ENCODE measurements at places on chromosomes 16 and 17.
A peak's percentile ranks its signal among the peaks of the same experiment; 100 is the strongest.

GRCh38 chr16:66970775-66971720 is 10.0 kb downstream of the CES3 start:
- no peak for DNase-seq

- DNase-seq: peak; percentile 64
Measured at GRCh38 chr16:14522671-14523070, 107.4 kb downstream of the PARN start.

- DNase-seq: no peak
Measured at GRCh38 chr16:3479654-3480216, 15.6 kb downstream of the C16orf90 start.

- DNase-seq: no peak
Measured at GRCh38 chr17:185445-186138, 4.1 kb upstream of the DOC2B start.

- DNase-seq: peak; percentile 27
Measured at GRCh38 chr16:11112723-11113348, 143.2 kb downstream of the SOCS1 start.

- DNase-seq: no peak
Measured at GRCh38 chr17:21688293-21688949, 3.9 kb upstream of the KCNJ18 start.

- DNase-seq: no peak
Measured at GRCh38 chr16:19722981-19723380, 4.9 kb downstream of the IQCK start.

DNA sequence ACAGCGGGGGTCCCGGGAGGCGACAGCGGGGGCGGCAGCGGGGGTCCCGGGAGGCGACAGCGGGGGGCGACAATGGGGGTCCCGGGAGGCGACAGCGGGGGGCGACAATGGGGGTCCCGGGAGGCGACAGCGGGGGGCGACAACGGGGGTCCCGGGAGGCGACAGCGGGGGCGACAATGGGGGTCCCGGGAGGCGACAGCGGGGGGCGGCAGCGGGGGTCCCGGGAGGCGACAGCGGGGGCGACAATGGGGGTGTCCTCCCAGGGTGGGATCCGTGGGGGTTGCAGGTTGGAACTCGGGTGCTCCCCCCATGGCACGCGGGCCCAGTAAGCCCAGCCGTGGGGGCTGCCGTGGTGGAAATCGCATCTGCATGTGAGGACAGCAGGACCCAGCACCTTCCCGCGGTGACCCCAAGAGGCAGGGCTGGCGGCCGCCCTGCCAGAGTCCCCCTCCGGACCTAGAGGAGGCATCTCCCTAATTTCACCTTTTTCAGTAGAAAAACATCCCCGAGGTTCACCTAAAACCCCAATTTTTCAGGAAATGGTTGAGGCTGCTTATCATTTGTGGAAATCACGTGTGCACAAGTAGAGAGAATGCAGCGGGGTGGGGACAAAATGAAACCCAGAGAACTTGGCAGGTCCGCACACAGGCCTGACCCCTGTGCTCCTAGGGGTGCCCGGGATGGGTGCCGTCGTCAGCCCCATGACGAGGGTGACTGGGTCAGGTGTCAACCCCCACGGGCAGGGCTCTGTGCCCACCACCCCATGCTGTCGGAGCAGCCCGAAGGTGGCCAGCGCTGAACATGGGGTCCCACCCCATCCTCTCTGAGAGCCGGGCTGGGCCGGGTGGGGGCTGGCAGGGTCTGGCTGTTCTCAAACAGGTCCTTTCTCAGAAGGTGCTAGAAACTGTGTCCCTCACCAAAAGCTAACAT is 10.5 kb upstream of the METRNL start:
- DNase-seq: no peak

DNA sequence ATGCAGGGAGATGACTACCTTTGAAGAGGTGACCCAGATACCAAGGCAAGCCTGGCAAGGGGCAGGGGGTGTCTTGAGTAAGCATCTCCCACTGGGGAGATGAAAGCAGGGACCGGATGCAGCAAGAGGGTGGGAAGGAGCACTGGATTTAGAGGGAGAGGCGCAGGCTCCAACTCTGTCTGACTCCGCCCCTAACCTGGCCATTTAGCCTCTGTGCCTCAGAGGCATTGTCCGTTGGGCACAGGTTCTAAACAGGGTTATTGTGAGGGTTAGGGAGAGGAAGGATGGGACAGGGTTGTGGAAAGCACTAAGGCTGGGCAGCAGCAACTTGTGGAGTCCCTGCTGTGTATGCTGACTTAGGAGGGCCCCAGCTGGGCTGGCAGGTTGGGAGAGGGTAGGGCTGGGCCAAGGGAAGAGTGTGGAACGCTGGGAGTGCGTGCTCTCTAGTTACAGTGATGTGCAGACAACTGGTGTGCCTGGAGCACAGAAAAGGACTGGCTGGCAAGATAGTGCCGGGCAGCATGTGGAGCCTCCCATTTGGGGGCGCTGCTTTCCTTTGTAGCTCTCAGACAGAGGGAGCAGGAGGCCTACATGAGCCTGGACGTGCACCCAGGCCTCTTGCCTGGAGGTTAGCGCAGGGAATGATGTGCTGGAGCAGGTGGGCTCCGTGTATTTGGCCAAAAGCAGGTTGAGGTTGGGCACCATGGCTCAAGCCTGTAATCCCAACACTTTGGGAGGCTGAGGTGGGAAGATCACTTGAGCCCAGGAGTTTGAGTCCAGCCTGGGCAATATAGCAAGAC is 26.2 kb downstream of the TBX2 start:
- peak; percentile 50 for DNase-seq

DNA sequence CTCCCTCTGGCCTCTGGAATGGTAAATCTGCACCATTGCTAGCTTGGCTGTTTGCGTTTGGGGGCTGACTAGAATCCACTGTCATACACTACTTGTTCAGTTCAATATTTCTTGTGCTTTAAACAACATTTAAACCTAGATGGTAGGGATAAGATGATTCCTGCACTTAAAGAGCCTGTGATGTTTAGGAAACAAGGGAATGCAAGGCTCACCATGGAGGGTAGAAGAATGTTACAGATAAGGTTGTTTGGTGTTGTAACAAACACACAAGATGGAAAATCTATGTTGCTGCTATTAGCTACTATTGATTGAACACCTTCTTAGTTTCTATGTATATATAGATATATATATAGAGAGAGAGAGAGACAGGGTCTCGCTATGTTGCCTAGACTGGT is 31.4 kb downstream of the YPEL2 start:
- DNase-seq: no peak

DNA sequence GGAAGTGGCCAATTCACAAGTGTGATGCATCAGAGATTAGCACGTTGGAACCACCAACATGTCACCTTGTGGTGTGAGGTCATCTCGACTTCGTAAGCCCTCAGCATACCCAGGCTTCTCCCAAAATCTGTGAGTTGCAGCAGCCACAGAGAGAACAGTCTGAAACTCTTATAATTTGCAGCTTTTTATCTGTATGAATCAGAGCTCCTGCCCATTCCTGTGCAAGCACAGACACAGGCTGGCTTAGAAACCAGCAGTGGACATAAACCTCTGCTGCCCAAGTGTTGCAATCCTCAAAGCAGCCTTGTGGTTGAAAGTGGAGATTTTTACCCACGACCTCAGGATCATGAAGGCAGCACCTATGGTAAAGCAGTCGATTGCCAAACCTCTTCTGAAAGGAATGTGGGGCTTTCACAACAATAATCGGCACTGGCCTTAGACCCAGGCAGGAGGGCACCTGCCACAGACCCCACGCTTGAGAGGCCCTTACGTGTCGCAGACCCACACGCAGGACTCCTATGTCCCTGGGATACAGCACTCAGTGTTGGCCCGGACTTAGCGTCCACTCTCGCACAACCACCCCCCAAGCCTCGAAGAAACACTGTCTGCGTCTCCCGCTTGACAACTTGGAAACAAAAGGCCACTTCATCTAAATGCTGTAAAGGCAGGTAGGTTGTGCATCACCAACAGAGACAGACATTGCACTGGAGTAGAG is 24.5 kb upstream of the OSGIN1 start:
- DNase-seq: no peak

- DNase-seq: no peak
Measured at GRCh38 chr16:86701286-86701975, 123.1 kb downstream of the FOXL1 start.

- DNase-seq: no peak
Measured at GRCh38 chr16:35398180-35398579, 1938.8 kb downstream of the TP53TG3F start.

GRCh38 chr16:55155815-55156214 is 168.2 kb upstream of the IRX6 start:
- DNase-seq: no peak

GRCh38 chr17:39617446-39618245 is 9.1 kb upstream of the PPP1R1B start:
- peak; percentile 34 for DNase-seq

DNA sequence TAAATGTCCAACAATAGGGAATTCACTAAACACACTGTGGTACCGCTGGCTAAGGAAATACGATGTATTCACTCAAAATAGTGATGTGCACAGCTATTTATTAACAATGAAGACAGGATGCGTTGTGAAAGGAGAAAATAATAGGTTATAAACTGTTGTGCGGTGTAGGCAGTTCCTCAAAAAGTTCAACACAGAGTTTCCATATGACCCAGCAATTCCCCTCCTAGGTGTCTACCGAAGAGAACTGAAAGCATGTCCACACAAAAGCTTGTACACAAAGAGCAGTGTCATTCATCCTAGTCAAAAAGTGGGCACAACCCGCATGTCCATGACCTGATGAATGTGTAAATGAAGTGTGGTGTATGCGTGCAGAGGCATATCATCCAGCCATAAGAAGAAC is 1.2 kb upstream of the CES1 start:
- no peak for DNase-seq

DNA sequence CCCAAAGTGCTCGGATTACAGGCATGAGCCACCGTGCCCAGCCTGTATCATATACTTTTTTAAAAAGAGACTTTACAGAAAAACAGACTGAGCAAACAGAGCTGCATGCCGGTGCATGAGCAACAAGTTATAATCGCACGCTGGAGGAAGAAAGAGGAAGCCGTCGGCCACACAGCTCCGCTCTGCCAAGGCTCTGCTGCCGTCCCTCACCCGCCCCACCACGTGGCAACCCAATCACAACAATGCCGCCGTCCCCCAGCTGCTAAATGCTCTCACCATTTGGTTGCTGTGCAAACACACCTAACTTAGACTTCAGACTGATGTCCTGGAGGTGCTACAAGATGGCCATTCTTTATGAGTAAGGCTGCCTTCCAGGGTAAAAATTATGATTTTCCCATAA is 83.5 kb downstream of the ADCY9 start:
- no peak for DNase-seq

DNA sequence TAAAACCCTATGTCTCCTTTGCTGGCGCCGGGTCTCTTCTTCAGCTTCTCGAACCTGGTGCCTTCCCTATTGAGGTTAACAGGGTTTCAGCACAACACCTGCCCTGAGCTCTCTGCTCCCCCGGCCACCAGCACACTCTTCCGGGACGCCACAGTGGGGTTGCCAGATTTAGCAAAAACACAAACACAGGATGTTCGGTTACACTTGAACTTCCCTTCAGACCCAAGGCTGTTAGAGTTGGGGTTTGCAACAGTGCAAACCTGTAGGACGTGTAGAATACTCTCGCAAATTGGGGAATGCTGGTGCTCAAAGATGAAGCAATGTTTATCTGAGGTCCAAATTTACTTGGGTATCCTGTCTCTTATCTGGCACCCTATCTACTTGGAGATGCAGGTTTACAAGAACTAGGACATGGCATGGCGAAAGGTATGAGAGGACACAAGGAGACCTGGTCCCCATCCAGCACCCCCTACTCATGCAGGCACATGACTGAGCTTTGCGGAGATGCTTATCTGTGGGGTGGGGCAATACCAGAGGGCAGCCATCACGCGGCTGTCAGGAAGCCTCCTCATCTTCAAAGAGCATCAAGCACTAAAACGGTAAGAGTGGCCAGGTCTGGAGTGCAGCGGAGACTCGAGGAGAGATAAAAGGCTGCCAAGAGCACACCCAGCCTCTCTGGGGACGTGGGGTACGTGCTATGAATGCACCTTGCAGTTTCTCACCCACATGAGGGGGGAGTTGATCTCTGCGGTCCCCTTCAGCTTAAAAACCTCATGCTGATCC is 52.8 kb downstream of the SDK2 start:
- no peak for DNase-seq

DNA sequence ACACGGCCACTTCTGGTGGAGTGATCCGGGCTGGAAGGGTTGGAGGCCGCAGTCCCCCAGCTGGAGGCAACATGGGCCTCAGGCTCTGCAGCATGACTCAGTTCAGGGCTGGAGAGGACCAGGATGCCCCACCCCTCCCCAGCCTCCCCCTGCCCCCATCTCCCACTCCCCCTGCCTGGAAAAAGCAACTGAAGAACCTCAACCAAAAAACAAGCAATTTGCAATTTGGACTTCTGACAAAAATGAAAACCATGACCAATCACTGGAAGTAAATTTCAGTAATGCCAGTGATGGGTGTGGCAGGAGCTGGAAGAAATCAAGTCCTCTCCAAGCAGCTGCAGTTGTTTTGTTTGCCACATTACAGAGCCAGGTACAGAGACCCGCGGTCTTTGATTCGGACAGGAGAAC is 6.6 kb upstream of the MIF4GD start:
- DNase-seq: no peak

DNA sequence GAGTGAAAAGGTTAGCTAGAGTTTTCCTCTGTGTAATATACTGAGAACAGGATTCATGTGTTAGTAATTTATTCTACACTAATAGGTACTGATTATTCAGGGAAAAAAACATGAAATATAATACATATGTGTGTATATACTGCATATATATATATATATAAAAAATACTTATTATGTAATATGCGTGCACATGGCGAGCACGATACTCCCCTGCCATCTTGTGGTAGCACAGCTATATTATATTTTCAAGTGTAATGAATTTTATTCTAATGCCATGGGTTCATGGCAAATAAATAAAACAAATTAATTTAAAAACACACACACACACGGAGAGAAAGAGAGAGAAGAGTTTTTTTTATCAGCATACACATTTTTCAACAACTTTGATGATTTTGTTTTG is 460.6 kb downstream of the KCNJ2 start:
- no peak for DNase-seq

GRCh38 chr17:8574687-8575086 is 55.8 kb downstream of the MYH10 start:
- DNase-seq: no peak

- DNase-seq: no peak
Measured at GRCh38 chr16:84712801-84713775, 13.3 kb downstream of the USP10 start.

DNA sequence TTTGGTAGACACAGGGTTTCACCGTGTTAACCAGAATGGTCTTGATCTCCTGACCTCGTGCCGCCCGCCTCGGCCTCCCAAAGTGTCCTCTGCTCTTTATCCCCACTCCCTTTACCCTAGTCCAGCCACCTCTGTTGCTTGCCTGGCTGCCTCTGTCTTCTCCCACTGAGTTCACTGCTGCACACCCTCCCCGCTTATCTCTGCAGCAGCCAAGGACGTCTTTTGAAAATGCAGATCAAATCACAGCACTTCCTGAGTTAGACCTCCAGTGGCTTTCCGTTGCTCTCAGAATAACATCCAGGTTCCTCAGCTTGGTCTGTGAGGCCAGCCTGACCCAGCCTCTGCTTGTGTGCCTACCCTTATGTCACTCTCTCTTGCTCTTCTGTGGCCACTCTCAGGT is 5.4 kb downstream of the METTL22 start:
- no peak for DNase-seq

- DNase-seq: peak; percentile 60
Measured at GRCh38 chr17:44898768-44899073, 524 bp downstream of the EFTUD2 start.

- no peak for DNase-seq
Measured at GRCh38 chr17:57442914-57443571, 186.7 kb downstream of the MSI2 start.

Measured in HAP-1 (cell line).